Psoas muscle (tissue), 8 donors: ENCODE measurements at places on chromosomes 4 and X. TPM values are rescaled to one million over a fixed set of nuclear protein-coding genes. Genes with fewer than 3 reads are reported as not detected.

- H3K27me3 ChIP-seq: no peaks in the 10 kb centered on the region
- no peak overlapping the region for H3K27ac ChIP-seq
- no peaks in the 10 kb centered on the region for H3K36me3 ChIP-seq
- no peak for DNase-seq
- no peaks in the 10 kb centered on the region for H3K4me1 ChIP-seq
Observed at GRCh38 chr4:151940926-151941617, 180.3 kb upstream of the GATB start.

DNA sequence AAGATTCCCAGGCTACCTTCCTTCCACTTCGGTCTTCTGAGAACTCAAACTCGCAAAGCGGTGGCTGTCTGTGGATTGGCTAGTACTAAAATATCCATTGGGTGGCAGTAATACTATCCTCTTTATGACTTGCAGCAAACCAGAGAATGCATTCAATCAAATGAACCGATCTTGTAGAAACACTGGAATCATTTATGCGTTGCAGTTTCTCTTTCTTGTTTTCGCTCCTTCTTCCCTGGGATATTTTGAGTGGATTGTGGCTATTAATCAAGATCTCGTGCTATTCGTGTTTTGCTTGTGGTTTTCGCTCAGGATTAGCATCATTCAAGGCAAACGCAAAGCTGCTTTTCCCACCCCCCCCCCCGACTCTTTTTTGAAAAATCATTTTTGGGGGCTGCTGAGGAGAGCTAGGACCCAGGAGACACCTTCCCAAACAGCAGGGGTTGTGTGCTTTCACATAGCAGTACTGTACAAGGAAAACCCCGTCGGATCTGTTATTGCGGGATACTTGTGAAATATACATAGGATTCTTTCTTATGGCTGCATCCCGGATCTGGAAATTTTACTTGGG, at the start of gene IL1RAPL1:
IL1RAPL1 (plus strand) TSS at position 466 of the 571 bp plus-strand sequence.
- H3K36me3 ChIP-seq: no peaks in the 10 kb centered on the region
- H3K4me1 ChIP-seq: no peaks in the 10 kb centered on the region
- H3K27ac ChIP-seq: no peak within 1 kb of the TSS
- DNase-seq: no peak

The EGFL6 gene
- total RNA-seq: not detected

GRCh38 chr4:76214177-76214675, 602 bp upstream of the SCARB2 start:
- peaks cover 71% of the 10 kb centered on the region for H3K4me1 ChIP-seq
- no peak for DNase-seq
- no peaks in the 10 kb centered on the region for H3K36me3 ChIP-seq
- peak overlapping the region; percentile 97 for H3K27ac ChIP-seq
- no peaks in the 10 kb centered on the region for H3K27me3 ChIP-seq

The ADGRG2 gene
- total RNA-seq: 0.21 TPM

The CTPS2 gene
- total RNA-seq: 2.5 TPM

DNA sequence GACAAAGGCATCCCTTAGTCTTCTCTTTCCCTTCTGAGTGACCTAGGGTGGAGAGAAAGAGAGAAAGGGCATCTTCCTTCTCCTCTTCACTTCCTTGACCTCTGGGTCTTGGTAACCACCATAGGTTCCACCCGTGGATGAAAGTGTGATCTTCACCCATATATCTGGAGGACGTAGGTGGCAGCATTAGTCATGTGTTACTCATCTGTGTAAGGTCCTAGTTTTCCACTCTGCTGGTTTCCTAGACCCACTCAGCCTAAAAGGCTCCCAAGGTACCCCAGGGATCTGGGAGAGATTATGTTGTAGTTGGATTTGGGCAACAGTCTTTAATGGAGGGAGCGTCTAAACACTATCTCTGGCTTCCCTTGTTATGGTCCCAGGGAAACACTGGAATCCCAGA, 45.5 kb upstream of the RAB9B start:
- no peaks in the 10 kb centered on the region for H3K4me1 ChIP-seq
- no peaks in the 10 kb centered on the region for H3K27me3 ChIP-seq
- H3K36me3 ChIP-seq: no peaks in the 10 kb centered on the region
- H3K27ac ChIP-seq: no peak overlapping the region
- no peak overlapping the region for H3K4me3 ChIP-seq
- DNase-seq: no peak

The PAGE2B gene
- not detected for total RNA-seq

DNA sequence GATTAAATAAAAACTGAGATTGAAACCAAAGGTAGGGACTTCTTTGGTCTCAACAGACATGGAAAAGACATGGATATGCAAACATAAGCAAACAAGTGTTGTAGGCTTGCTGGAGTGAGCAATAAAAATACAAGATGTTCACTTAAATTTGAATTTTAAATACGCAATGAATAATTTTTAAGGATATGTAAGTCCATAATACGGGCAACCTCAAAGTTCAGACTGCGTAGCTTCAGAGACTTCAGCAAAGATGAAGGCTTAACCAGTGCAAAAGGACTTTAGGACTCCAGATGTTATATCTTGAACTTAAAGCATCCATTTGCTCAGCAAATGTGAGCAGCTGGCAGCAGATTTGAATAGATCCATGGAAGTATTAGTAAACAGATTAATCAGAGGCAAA, 549.3 kb downstream of the ARAP2 start:
- H3K36me3 ChIP-seq: no peaks in the 10 kb centered on the region
- H3K27me3 ChIP-seq: no peaks in the 10 kb centered on the region
- no peak overlapping the region for H3K4me3 ChIP-seq
- H3K27ac ChIP-seq: no peak overlapping the region

The CENPI gene
- 0.34 TPM for total RNA-seq

GRCh38 chr4:166335256-166335938, 462.4 kb downstream of the TLL1 start:
- H3K36me3 ChIP-seq: no peaks in the 10 kb centered on the region
- H3K4me1 ChIP-seq: no peaks in the 10 kb centered on the region
- DNase-seq: no peak
- no peak overlapping the region for H3K27ac ChIP-seq
- H3K4me3 ChIP-seq: no peak overlapping the region
- H3K27me3 ChIP-seq: no peaks in the 10 kb centered on the region

DNA sequence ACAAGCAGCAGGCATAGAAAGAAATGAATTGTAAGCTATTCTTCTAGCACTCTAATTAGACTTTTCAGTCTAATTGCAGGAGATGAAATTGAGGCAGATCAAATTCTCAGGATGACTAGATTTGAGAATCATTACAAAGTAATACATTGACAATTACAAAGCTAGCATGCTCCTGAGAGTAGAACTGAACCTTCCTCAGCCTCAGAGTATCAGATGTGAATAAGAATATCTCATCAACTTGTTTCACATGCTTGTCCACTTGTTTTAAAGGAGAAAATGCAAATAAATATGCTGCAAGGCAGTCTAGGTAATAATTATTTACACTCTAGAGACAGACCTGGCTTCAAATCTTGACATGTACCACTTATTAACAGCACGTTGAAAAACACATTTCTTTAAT, 491.0 kb upstream of the MAGEB2 start:
- no peak for DNase-seq

DNA sequence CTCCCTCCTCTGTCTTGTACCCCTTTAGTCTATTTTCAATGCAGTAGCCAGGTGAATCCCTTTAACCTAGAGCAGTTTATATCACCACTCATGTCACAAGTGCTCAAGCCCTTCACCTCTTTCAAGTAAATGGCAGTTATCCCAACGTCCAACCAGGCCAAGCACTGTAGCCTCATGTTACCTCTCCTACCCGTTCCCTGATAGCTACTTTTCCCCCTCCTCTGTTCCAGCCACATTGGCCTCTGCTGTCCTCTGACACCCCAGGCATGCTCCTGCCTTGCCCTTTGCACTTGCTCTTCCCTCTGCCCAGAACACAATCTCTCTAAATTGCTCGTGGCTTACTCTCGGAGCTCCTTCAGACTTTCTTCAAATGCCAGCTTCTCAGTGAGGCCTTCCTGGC, 15.2 kb downstream of the GUCY1B1 start:
- no peaks in the 10 kb centered on the region for H3K27me3 ChIP-seq
- H3K27ac ChIP-seq: no peak overlapping the region
- H3K4me1 ChIP-seq: peaks cover 4% of the 10 kb centered on the region
- no peaks in the 10 kb centered on the region for H3K36me3 ChIP-seq
- DNase-seq: no peak

The FHIP1A gene
- 46.4 TPM for total RNA-seq

DNA sequence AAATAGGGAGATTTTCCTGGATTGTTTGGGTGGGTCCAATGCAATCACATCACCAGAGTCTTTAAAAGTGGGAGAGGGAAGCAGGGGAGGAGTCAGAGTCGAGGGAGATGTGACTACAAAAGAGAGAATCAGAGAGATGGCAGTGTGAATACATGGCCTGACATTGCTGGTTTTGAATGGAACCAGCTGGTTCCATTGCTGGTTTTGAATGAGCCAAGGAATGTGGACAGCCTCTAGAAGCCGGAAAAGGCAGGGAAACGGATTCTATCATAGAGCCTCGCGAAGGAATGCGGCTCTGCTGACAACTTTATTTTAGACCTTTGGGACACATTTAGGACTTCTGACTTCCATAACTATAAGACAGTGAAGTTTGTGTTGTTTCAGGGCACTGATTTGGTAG, 627.0 kb upstream of the HTR2C start:
- no peak overlapping the region for H3K4me3 ChIP-seq
- no peaks in the 10 kb centered on the region for H3K36me3 ChIP-seq
- H3K27ac ChIP-seq: no peak overlapping the region
- no peak for DNase-seq

- no peaks in the 10 kb centered on the region for H3K27me3 ChIP-seq
- no peak overlapping the region for H3K27ac ChIP-seq
- no peaks in the 10 kb centered on the region for H3K36me3 ChIP-seq
- no peak overlapping the region for H3K4me3 ChIP-seq
- H3K4me1 ChIP-seq: no peaks in the 10 kb centered on the region
- DNase-seq: no peak
Observed at GRCh38 chr4:45082101-45082500, 355.7 kb upstream of the GNPDA2 start.

GRCh38 chr4:169485791-169486742, 126.3 kb downstream of the NEK1 start:
- H3K27me3 ChIP-seq: no peaks in the 10 kb centered on the region
- no peak for DNase-seq
- no peaks in the 10 kb centered on the region for H3K36me3 ChIP-seq
- H3K4me1 ChIP-seq: no peaks in the 10 kb centered on the region
- H3K4me3 ChIP-seq: no peak overlapping the region
- no peak overlapping the region for H3K27ac ChIP-seq

The PROM1 gene
- total RNA-seq: 0.96 TPM

DNA sequence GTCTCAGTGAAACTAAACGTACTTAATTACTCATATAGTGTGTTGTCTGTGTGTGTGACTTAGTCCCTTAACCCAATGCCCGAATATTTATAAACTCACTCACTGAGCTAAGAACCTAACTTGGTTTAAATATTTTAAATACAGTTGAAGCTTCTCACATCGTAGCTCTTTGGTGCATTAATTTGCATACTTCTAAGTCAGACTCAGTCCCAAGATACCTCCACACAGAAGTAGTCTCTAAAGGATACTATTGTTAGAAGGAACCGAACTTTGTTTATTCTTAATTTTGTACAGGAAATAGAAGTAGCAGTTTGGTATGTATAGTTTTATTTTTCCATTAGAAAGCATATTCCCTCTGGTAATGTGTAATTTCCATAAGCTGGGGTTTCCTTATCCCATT, 54.0 kb upstream of the NKAP start:
- DNase-seq: no peak
- no peak overlapping the region for H3K4me3 ChIP-seq
- no peaks in the 10 kb centered on the region for H3K36me3 ChIP-seq
- peaks cover 17% of the 10 kb centered on the region for H3K27me3 ChIP-seq
- H3K4me1 ChIP-seq: peaks cover 5% of the 10 kb centered on the region

- H3K4me1 ChIP-seq: peaks cover 20% of the 10 kb centered on the region
- no peak for DNase-seq
- H3K4me3 ChIP-seq: no peak overlapping the region
- no peak overlapping the region for H3K27ac ChIP-seq
Observed at GRCh38 chr4:101123231-101123630, 224.1 kb downstream of the PPP3CA start.

DNA sequence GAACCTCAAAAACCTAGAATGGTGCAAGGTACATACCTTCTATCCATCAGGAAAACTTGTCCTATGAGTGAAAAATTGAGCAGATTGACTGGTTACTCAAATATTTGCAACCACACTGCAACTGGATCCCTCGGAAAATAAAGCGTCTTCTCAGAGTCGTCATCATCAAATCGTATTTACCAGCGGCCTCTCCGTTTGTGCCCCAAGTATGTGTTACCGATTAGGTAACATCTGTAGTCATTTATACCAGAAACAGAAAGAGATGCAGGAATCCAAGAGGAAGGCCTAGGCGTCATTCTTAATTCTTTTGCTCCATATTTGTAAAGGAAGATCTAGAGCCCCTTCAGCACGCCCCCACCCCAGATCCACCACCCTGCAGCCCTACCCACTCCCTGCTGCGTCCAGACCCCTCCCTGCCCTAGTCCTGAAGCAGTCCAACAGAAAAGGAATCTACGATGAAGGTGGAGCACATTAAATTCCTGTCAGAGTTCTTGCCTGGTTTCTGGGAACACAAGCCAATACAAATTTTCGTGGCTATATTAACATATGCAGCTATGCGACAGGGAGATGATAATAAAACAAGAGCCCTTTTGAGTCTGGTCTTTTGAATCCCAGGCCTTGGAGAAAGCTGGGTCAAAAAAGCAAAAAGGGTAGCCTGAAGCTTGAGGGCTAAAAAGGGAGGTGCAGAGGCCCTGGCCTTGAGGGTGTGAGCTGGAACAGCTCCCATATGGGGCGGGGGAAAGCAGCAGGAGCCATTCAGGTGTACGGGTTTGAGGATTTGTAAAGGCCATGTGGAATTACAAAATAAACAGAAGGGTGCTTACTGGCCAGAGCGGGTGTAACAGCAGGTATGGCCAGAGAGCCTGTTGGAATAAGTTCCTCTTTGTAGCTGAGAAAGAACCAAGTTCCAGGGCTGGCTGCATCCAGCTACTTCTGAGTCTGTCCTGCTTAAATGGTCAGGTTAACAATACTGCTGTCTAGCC, 77.0 kb downstream of the ZNF827 start:
- H3K36me3 ChIP-seq: peaks cover 7% of the 10 kb centered on the region
- DNase-seq: no peak
- H3K4me1 ChIP-seq: peaks cover 5% of the 10 kb centered on the region
- no peaks in the 10 kb centered on the region for H3K27me3 ChIP-seq

DNA sequence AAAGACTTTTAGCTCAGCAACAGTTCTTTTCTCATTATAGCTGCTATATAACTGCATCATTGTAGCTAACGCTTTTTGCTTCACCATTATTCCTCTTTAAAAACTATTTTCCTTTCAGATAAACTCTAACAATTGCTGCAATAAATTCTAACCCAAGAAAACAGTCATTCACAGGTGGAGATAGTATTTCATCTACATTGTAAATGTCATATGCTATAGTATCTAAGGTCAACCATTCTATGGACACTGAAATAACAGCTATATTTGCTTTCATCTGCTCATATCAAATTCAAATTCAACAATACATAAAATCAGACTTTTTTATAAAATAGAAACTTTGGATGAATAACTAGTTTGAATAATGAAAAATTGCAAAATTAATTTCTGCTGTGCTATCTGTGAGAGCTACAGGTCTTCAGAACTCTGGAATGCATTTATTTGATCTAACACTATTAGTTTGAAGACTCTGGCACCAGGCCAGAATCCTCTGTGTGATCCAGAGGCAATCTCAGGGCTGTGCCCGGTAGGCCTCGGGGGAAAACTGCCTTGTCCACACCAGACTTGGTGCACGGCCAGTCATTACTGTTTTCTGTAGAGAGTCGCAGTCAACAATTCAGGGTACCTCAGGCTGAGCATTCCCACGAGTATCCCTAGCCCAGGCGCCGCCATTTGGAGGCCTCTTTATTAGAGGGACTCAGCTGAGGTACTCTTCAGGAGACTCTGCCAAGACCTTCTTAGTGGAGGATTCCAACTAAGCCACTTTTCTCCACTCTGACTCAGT, 332.4 kb downstream of the SLC7A11 start:
- no peak overlapping the region for H3K27ac ChIP-seq
- no peak overlapping the region for H3K4me3 ChIP-seq
- H3K27me3 ChIP-seq: no peaks in the 10 kb centered on the region
- no peaks in the 10 kb centered on the region for H3K36me3 ChIP-seq
